ENCODE measurements at places on chromosomes 4 and X.

GRCh38 chr4:102321260-102321995 lies 23.9 kb downstream of the SLC39A8 start:
- DNase-seq, result no peak

DNA sequence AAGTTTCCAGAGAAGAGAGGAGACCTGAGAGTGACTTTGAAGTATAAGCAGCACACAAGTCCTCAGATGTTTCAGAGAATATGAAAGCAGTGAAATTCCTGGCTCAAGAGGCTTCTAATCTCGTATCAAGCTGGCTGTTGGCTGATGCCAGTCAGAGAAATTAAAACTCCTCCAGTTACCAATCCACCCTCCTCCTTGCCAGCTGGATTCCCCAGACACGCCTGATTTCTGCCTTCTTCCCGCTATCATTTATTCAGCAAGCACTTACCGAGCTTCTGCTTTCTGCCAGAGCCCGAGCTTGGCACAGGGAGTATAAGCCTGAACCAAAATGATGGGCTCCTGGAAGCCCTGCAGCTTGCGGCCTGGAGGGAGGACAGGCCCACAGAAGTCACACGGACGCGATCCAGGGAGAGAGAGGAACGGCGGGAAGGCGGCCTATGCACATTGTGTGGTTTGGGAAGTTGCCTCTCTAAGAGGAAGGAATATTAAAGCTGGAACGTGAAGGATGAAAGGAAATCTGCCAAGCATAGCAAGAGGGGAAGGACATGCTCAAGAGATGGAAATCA lies 102.4 kb upstream of the TBL1X start:
- no peak for DNase-seq

DNA sequence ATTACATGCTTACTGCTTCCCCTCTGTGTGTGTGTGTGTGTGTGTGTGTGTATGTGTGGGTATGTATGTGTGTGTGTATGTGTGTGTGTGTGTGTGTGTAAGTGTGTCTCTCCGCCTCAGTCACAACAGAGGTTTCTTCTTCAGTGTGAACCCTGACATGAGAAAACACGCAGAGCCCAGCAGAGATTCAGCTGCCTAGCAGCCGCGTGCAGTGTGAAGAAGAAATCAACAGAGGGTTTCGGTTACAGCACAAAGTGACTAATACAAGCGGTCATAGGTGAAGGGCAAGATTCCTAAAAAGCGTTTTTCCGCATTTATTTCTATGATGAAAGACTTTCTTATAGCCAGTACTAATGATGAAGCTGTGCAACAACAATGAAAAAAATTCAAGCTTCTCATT lies 55.3 kb upstream of the ZFP42 start:
- DNase-seq, result no peak

- no peak for DNase-seq
Measured at GRCh38 chr4:39660045-39660444, 21.4 kb upstream of the SMIM14 start.

DNA sequence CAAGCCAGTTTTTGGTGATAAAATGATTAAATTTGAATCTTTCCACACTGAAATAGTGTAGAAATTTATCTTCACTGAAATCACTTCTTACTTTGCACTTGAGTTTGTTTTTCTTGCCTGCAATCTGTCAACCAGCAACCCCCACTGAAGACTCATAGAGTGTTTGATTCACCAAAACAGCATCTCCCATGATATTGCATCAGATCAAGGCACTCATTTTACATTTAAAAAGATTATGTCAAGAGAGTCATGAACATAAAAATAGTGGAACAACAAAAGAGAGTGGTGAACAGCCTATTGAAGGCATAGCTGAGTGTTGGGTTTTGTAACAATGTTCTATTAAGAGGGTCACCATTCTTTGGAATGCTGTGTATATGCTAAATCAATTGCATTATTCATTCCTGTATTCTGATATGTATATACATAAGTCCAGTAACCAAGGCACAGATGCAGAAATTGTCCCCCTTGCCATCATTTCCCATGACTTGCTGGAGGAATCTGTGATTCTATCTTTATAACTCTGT lies 1934.9 kb downstream of the ARAP2 start:
- DNase-seq, result no peak

GRCh38 chr4:18057821-18058533 lies 36.4 kb upstream of the LCORL start:
- no peak for DNase-seq

- no peak for DNase-seq
Measured at GRCh38 chr4:140213749-140214148, 59.8 kb upstream of the MAML3 start.

DNA sequence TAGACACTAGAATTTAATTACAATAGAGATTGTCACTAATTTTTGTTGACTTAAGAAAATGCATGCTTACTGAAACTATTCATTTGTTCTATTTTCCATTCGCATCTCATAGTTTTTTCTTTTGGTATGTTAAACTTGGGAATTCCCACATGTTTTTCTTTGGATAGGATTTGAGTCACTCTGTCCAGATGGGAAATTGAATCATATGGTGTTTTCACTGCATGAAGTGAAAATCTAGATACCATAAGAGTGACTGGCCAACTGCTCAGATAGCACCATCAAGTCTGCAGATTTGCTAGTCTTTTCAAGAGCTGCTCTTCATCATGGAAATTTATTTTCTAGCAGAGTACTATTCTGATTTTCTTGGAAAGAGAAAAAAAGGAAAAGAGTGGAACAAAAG lies 172.6 kb downstream of the FAM47B start:
- no peak for DNase-seq

DNA sequence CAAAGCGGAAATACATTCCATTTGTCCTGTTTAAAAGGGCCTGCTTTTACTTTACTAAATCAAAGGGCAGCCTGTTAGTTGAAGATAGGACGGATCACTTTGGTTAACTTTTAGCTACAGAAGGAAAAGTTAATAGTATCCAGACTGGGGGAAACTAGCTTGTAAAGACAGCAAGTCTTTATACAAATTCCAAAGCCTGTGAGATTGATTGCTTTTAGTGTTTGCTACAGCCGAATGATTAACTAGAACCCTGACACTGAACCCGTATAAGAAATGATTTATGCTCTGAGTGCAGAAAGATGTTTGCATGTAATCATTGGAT lies 93.4 kb downstream of the FRAS1 start:
- DNase-seq, result no peak

DNA sequence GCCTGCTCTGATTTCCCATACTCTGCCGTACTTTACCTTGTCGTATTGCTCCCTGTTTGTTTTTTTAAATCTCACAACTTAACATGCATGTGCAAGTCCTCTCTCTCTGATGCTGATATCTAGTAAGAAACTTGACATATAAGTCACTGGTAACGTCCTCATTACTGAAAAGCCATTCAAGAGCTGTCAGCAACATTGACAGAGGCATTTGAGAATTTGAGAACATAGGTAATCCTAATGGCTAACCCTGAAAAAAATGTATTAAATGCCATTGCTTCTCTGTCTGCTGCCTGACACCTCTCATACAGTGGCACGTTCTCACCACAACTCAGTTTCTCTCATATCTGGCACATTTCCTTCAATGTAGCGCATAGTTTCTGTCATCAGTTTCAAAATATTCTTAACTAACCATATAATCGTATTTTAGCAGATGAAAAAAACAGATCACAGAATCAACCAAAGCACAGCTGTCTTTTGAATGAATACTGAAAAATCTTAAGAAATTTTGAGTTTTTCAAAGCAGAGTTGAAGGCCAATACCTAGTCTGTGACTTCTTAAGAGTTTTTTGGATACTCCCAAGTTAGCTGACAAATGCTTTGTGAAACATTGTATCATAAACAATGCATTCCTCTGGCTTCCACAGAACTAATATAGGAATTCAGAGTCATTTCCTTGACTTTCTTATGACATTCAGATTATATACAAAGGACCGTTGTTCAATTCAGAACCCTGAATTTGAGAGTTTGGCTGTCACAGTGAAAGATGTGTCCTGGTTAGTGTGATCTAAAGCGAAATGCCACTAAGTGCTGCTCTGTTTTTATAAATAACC lies 996.4 kb downstream of the C4orf33 start:
- DNase-seq, result no peak

- DNase-seq, result no peak
Measured at GRCh38 chr4:107825072-107825824, 516 bp downstream of the SGMS2 start.

- no peak for DNase-seq
Measured at GRCh38 chrX:115259238-115259875, 25.5 kb upstream of the LRCH2 start.

- DNase-seq, result no peak
Measured at GRCh38 chr4:166172619-166173018, 299.6 kb downstream of the TLL1 start.

DNA sequence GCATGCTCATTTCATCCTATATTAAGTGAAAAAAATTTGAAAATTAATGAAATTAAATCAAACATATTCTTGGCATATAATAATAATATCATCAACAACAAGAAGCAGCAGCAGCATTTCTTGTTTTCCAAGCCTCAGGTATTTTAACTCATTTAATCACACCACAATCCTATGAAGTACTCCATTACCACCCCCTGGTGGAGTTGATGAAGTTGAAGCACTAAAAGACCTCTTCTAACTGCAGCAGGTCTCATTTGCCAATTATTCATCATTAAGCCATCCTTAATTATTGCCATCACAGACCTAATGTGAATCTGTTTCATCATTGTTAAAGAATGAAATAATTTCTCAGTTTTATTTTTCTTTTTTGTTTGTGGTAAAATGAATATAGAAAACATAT lies 801.4 kb upstream of the GRID2 start:
- DNase-seq, result no peak

DNA sequence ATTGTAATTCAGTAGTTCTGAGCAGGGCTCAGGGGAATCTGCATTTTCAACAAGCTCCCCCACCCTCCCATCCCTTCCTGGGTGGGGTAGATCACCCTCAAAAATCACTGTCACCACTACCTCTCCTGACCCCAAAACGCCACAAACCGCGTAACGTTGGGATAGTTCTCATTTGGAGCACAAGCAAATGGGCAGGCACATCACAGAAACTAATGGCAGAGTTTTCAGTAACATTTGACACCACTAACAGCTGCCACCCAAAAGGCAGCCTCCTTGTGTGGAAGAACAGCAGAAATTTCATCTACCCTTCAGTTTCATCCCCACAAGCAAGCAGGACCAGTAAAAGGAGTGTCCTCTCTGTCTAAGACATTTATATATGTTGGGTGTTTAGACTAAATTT lies 132.7 kb downstream of the PALLD start:
- no peak for DNase-seq

DNA sequence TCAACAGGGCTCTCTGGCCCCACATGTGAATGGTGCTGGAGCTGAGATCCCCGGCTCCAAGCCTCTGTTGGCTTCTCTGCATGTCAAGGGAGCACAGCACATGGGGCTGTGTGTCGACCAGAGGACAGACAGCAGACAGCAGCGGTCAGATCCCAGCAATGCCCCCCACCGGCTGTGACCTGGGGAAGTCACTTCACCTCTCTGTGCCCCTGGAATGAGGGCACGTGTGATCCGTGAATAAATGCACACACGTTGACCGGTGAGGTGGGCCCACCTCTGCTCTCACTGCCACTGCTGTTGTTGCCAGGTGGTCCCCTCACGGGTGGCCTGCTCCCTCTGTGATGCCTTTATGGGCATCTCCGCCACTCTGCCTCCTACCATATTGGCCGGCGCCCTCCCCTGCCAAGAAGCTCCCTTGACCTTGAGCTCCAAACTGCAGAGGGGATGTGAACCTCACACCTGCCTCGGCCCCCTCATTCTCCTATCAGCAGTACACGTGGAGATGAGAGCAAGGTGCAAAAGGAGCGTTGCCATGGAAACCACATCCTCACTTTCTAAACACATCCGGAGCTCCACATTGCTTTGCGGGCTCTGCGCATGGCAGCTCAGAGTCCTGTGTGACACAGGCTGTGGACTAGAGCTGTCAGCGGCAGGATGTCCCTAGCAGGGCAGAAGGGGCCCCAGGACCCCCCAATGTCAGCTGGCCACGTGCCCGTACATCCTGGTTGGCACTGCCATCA lies 75.4 kb downstream of the ABLIM2 start:
- DNase-seq, result no peak

DNA sequence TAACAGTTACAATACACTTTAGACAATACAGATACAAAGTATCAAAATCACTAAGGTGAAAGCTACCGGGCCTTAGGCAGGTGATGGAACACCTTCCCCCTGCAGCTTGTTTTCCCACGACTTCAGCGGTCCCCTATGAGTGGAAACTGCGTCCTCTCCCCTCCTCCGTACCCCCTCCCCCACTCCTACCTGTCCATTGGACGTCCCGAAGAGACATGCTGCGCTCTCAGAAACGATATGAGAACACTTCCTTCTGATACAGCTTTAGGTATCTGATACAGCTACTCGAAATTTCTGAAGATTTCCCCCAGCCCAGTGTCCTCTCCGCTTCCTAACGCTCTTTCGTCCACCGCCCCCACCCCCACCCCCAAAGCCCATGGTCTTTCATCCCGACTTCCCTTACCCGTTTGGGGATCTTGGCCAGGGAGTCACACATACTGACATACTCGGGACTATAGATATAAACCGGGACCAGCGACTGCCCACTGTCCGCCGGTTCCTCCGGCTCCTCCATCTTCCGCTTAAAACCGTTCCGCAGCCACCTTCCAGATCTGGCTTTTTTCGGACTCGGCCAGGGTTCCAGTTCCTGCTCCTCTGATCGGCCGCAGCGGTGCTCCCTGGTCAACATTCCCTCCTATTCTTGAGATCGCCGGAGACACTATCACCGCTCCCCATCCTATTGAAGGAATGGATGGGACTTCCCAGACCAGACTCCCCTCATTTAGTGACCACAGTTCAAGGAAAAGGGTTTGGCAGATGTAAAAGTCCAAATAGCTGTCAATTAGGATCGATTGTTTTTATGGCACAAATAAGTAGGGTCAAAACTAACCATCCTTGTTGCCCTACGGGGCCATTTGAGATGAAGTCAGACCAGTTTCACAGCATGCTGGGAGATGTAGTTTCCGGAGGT lies at the start of gene HDAC8:
Gene HDAC8 (minus strand): TSS at position 596 of the 910 bp plus-strand sequence. CDS start 82 bp downstream, at position 514.
- peak; percentile 32 for DNase-seq

- DNase-seq, result no peak
Measured at GRCh38 chr4:110959041-110959643, 336.3 kb upstream of the PITX2 start.

DNA sequence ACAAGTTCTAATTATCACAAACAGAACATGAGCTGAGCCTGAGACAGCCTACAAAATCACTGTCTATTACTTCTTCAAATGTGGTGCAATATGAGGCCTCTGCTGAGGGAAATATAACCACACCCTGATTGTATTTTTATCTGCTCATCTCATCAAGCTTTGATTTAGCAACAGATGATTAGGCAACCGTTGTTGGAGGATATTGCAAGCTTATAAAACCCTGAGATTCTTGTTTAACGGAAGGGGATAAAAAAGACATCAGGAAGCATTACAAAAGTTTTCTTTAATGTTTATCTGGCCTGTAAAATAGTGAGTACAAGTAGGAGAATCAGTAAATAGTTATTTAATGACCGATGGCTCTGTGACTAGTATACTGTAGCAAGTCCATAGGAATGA lies 108.5 kb downstream of the ZNF330 start:
- DNase-seq, result no peak

GRCh38 chr4:53614591-53614990 lies 23.3 kb upstream of the LNX1 start:
- DNase-seq, result no peak

- no peak for DNase-seq
Measured at GRCh38 chr4:180698550-180699195, 1544.5 kb upstream of the TENM3 start.

All from NCI-H2081 treated with DMSO at 0.1 percent for 48 hours (cell line).